ENCODE measurements at places on chromosomes 2 and 18. TPM values are rescaled to one million over a fixed set of nuclear protein-coding genes. Genes with fewer than 3 reads are reported as not detected.

DNA sequence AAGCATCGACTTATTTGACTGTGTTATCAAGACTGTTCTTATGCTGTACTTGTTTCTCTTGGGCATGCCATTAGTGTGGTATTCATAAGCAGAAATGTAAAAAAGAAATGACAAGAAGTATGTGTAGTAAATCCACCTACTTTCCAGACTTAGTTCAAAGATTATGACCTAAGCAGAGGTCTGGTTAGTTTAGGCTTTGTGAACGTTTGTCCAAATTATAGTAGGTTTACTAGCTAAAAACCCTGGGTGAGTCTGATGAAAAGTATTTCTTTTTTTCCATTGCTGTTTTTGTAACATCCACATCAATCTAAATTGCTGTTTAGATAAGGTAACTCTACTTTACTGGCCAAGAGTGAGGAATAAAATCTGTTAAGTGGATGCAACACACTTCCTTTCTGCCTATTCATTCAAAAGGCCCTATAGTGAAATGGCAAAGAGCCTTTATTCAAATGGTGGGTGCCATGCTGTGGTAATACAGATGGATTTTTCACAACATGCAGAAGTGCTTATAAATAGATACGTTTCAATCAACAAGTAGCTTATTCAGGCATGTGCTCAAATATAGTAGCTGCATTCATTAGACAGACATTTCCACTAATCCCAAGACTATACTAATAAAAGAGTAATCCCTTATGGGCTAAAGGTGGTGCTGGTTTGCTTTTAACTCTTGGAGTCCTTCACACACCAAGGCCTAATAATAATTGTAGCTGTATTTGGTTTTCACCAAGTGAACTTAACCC lies 122.5 kb upstream of the LTBP1 start:
- no peak for DNase-seq

GRCh38 chr2:145957929-145958328 lies 1438.0 kb upstream of the ZEB2 start:
- no peak for DNase-seq

Gene CD8A
- total RNA-seq = 0.70 TPM

- no peak for DNase-seq
Observed at GRCh38 chr2:236939271-236939670, 146.4 kb upstream of the COPS8 start.

DNA sequence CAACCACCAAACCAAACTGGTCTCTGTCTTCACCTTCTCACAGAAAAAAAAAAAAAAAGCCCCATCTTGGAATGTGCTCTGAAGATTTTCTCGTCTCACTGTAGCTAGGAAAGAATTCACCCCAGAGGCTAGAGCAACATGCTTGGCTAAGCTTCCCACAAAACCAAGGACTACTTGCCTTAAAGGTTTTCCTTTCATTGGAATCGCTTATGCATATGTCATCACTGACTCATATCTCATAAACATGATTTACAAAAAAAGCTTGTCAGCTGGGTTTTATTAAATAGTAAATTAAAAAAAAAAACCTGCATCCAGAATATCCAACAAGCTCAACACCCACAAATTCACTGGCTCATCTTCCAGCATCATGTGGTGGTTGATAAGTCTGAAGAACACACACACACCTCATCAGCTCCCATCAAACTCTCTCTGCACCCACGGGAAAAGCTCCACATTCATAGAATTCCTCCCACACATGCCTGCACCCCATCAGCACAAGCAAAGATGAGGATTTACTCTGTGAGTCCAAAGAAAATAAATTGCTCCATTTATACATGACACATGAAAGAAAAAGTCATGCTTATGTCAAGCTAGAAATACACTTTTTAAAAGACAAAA lies 182.0 kb upstream of the TRIB2 start:
- DNase-seq = no peak

GRCh38 chr2:231533086-231533776 lies 3.0 kb upstream of the NMUR1 start:
- no peak for DNase-seq

GRCh38 chr2:83528767-83529166 lies 930.3 kb downstream of the SUCLG1 start:
- DNase-seq = no peak

Gene LOXHD1
- 1.5 TPM for total RNA-seq

DNA sequence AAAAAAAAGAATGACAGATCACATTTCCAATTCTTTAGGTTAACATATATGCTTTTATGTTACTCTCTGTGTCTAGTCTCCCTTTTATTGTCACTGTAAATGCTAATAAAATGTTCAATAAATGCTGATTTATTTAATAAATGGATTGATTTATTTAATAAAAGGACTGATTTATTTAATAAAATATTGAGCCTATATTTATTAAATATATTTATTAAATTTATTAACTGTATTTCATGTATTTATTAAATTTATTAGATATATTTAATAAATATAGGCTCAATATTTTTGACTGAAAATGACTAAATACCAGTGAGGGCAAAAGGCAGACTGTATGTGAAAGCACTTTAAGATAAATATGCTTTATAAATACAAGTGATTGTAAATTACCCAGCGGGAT lies 142.6 kb downstream of the SH3BP4 start:
- no peak for DNase-seq

- no peak for DNase-seq
Observed at GRCh38 chr2:73281244-73281643, 3.0 kb downstream of the FBXO41 start.

GRCh38 chr18:27497246-27497645 lies 312.1 kb upstream of the CHST9 start:
- DNase-seq = no peak

GRCh38 chr2:46082531-46083485 lies 214.4 kb upstream of the EPAS1 start:
- DNase-seq = no peak

Gene RAX
- not detected for total RNA-seq

GRCh38 chr2:234852941-234853340 lies 98.9 kb upstream of the SH3BP4 start:
- no peak for DNase-seq

Gene CHRND
- not detected for total RNA-seq

DNA sequence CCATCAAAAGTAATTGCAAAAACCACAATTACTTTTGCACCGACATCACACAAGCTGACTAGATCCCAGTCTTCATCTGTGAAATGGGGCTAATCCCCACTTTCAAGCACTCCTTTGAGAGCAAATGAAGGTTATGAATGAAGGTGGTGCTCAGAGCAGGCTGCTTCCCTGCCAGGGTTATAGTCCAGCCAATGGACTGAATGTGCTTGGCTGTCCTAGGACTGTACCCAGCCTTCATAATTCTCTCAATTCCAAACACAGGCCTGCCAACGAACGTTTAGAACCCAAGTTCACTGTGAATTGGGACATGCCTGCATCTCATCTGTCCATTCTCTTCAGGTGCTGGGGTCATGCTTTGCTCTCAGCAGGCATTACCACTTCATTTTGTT lies 27.8 kb upstream of the ICOS start:
- no peak for DNase-seq

GRCh38 chr2:239947729-239948045 lies 77.5 kb downstream of the NDUFA10 start:
- DNase-seq = no peak

- DNase-seq = no peak
Observed at GRCh38 chr2:191366199-191366598, 121.0 kb downstream of the MYO1B start.

DNA sequence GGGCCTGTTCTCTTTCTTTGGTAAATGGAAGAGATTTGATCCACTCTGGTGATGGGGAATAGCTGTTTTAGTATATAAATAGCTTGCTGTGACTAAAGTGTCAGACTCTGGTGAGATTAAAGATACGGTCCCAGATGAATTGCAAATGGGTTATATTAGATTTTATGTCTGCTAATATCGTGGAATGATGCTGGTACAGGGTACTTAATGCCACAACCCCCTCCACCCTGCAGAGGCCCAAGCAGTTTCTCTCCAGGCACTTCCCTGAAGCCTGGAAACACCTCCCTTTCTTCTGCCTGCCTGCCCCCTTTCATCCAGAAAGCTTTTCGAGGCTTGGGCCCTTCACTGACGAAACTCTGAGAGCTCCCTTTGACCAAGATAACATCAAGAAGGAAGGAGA lies 21.4 kb upstream of the RFX8 start:
- DNase-seq = no peak

DNA sequence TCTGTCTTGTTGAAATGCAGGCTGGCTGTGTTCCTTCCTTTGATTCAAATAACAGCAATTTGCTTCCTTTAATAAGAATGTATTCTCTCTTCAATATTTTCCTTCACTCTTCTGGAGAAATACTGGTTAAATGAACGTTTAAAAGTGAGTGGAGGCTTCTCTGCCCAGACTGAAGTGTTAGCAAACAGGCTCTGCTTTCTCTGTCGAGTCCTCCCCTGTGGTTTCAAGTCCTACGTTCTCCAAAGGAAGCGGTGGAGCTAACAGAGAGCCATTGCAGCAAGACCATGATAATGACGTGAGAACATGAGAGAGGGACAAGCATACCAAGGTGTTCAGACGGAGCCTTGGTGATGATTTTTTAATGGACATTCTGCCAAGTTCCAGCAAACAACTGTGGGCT lies 26.2 kb upstream of the PID1 start:
- DNase-seq = no peak

DNA sequence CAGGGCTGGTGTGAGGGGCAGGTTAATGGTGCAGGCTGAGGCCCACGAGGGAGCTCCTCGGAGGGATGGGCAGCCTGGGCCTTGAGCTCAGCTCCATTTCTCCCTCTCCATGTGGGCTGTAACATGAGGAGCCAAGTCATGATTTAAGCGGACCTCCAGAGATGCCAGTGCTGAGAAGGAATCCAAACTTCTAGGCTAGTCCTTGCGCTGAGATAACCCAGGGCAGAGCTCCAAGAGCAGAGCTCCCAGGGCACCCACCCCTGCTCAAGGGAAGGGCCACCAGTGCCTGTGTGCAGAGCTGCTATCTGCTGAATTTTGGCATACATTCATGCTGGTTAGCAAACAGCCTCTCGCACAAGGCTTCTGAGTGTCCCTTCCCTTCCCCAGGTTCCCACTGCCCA lies 95.1 kb downstream of the MRO start:
- DNase-seq = no peak

Gene SERPINB13
- total RNA-seq = not detected

Gene IFT172
- 7.2 TPM for total RNA-seq

Gene TAF4B
- total RNA-seq = 9.2 TPM

Gene RBBP8
- total RNA-seq = 3.3 TPM

Gene SERPINB12
- not detected for total RNA-seq

DNA sequence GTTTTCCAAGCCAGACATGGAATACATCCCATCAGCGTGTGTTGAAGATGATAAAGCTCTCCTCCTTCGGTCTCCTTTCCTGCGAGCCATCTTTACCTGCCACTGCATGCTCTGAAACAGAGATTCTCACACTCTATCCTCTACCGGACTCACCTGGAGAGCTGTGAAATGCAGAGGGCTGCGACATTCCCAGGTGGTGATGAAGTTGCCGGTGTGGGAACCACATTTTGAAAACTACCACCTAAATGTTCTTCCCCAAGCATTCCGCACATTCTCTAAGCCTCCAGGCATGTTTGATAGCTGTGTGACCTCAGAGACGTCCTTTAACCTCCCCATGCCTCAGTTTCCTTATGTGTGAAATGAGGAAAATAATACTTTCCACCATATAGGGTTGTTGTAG lies 226.2 kb upstream of the RAB6C start:
- DNase-seq = no peak

DNA sequence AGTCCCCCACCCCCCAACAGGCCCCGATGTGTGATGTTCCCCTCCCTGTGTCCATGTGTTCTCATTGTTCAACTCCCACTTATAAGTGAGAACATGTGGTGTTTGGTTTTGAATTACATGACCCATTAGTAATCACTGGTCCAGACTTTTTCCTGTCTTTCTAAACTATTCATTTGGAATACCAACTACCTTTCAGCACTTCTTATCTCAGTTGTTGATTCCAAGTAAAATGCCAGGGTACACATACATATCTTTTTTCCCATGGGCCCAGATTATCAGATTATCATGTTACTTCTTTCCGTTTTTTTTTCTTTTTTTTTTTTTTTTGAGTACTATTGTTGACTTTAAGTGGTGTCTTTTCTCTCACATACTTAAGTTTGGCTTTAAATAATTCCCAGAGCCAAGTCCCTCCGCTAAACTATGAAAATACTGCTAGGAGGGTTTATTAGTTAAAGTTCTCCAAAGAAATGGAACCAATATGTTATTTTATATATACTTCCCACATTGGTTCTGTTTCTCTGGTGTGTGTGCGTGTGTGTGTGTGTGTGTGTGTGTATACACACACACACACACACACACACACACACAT lies 389.3 kb downstream of the IRS1 start:
- DNase-seq = no peak

DNA sequence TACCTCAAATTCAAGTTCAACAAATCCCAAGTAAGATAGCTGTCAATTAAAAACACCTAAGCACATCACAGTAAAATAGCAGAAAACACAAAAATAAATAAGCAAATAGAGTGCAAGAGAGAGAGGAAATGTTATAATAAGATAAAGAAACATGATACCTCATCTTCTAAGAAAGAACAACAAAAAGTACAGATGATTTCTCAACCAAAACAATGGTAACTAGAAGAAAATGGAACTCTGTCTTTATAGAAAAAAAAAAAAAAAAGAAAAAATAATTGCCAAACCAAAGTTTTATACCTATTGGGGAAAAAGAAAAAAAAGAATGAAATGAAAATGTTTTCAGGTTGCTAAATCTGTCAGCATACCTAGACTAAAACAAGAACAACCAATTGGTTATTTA lies 1253.5 kb upstream of the CDH2 start:
- DNase-seq = no peak

Gene GCG
- not detected for total RNA-seq

GRCh38 chr2:46574457-46575355 lies 95.3 kb downstream of the TMEM247 start:
- DNase-seq = no peak

Gene SH3RF3
- total RNA-seq = 0.16 TPM

- no peak for DNase-seq
Observed at GRCh38 chr2:142052220-142052863, 78.5 kb downstream of the LRP1B start.

GRCh38 chr2:29159125-29159524 lies 43.9 kb downstream of the CLIP4 start:
- DNase-seq = no peak

DNA sequence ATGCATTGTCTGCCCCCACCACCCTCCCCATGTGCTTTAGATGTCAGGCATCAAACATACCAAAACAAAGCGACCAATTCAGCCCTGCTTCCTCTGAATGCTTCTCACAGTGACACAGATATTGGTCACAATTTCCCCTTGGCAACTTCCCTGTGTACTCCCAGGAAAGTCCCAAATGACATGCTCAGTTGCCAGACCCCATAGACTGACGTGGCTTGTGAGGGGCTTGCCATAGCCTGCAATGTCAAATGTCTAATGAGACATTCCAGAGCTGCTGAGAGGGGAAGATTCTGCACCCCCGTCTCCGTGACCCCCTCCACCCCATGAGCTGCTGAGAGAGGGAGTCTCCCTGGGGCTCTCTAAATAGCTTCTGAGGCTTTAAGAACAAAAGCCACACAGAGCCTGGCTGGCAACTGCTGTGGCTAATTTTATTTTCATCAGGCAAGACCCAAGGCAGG lies 47.3 kb downstream of the RFTN2 start:
- no peak for DNase-seq

DNA sequence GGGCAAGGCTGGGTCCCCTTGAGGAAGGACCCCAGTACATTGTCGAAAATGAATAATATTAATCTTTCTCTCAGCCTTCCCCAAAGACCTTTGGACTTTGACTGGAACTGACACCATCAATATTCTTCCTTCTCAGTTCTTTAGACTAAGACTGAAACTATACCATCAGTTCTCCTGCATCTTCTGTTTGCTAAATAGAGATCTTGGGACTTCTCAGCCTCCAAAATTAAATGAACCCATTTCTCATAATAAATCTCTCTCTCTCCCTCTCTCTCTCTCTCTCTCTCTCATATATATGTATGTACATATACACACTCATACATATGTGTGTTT lies 39.7 kb upstream of the VRK2 start:
- DNase-seq = no peak

Data from T-helper 17 cell (primary cell).